ENCODE measurements at places on chromosomes 6 and 20. TPM values are rescaled to one million over a fixed set of nuclear protein-coding genes. Genes with fewer than 3 reads are reported as not detected.

The LPA gene
- total RNA-seq = not detected

The CSNK2B gene
- total RNA-seq = 186 TPM

The KIF25 gene
- not detected for total RNA-seq

The GGTLC1 gene
- not detected for total RNA-seq

The CALHM6 gene
- total RNA-seq = 0.66 TPM

The MYMX gene
- not detected for total RNA-seq

The BHLHE23 gene
- total RNA-seq = not detected

The MATN4 gene
- not detected for total RNA-seq

The SYCP2 gene
- total RNA-seq = 2.3 TPM

The CRISP2 gene
- not detected for total RNA-seq

The PARD6B gene
- total RNA-seq = 5.6 TPM

The DEFB121 gene
- not detected for total RNA-seq

The PRRT1 gene
- 0.17 TPM for total RNA-seq

The BEND6 gene
- 2.2 TPM for total RNA-seq

The OTOR gene
- total RNA-seq = not detected

The IL20RA gene
- total RNA-seq = not detected

The SLC2A10 gene
- 4.2 TPM for total RNA-seq

The PDYN gene
- not detected for total RNA-seq

The TMEM217 gene
- total RNA-seq = 1.7 TPM

The ANKS1A gene
- 20.0 TPM for total RNA-seq

The VWA7 gene
- 1.2 TPM for total RNA-seq

The KHDC1L gene
- not detected for total RNA-seq

The TGM3 gene
- not detected for total RNA-seq

The SH3BGRL2 gene
- total RNA-seq = 14.9 TPM

The ZFAND3 gene
- total RNA-seq = 34.8 TPM

The PPP1R11 gene
- 26.3 TPM for total RNA-seq

The CALHM4 gene
- total RNA-seq = not detected

The MCCD1 gene
- not detected for total RNA-seq

The TPD52L1 gene
- total RNA-seq = 269 TPM

The LY6G6D gene
- not detected for total RNA-seq

The NNAT gene
- 1.4 TPM for total RNA-seq

The TNXB gene
- 0.17 TPM for total RNA-seq

The ARMC12 gene
- 0.73 TPM for total RNA-seq

The RAET1L gene
- 1.0 TPM for total RNA-seq

The DNPH1 gene
- total RNA-seq = 55.2 TPM

The IL17F gene
- total RNA-seq = not detected

The VSX1 gene
- not detected for total RNA-seq

The ZNF133 gene
- 26.8 TPM for total RNA-seq

The FAM217A gene
- total RNA-seq = not detected

Data from mammary epithelial cell (primary cell).